ENCODE measurements at places on chromosomes 16 and 17.

GRCh38 chr17:28211811-28212210 is 107.2 kb upstream of the TMEM97 start:
- DNase-seq: no peak

- DNase-seq: no peak
Observed at GRCh38 chr17:72104164-72104862, 16.5 kb upstream of the SOX9 start.

DNA sequence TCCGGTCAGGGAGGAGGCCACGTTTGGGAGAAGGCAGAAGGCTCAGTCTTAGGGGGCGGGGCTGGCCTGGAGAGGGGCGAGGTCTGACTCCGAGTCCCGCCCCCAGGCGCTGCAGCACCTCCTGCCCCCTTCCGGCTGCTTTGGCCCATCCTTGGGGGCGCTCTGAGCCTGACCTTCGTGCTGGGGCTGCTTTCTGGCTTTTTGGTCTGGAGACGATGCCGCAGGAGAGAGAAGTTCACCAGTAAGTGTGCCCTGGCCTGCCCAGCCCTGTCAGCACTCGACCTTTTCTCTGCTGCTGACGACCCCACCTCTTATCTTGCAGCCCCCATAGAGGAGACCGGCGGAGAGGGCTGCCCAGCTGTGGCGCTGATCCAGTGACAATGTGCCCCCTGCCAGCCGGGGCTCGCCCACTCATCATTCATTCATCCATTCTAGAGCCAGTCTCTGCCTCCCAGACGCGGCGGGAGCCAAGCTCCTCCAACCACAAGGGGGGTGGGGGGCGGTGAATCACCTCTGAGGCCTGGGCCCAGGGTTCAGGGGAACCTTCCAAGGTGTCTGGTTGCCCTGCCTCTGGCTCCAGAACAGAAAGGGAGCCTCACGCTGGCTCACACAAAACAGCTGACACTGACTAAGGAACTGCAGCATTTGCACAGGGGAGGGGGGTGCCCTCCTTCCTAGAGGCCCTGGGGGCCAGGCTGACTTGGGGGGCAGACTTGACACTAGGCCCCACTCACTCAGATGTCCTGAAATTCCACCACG is 1.5 kb downstream of the TNFRSF12A start:
- no peak for DNase-seq

DNA sequence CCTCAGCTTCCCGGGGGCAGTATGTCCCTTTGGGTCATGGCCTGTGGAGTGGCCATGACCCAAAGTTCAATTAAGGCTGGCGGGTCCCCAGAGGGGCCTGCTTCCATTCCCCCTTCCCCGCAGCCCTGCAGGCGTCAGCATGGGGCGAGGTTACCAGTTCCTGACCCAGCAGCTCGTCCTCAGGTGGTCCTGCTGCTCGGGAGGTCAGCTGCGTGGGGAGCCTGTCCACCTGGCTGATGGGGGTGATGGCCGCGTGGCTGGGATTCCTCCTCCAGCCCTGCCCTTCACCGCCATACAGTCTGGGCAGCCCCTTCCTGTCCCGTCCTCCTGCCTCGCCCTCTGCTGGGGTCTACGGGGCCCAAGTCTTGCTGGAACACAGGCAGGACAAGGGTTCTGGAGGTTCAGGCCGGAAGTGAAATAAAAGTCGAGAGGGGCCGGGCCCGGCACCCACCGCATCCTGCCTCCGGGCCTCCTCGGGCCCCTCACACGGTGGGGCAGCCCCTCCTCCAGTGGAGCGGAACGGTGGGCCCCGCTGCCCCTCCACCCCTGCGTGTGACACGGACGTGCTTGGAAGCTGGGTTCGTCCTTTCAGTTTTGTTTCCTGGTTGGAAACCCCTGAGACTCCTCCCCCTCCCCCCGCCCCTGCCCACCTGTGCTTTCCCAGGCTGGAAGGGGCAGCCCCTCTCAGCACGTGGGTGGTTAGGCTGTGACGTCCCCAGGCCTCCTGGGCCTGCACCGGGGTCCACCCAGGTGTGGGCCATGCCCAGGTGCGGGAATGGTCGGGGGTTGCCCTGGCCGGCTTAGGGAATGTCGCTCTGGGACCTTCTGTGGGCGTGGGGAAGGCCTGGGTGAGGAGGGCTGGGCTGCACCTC is 6.8 kb downstream of the UBALD2 start:
- no peak for DNase-seq

- peak; percentile 60 for DNase-seq
Observed at GRCh38 chr16:66478733-66479511, 51.8 kb downstream of the BEAN1 start.

DNA sequence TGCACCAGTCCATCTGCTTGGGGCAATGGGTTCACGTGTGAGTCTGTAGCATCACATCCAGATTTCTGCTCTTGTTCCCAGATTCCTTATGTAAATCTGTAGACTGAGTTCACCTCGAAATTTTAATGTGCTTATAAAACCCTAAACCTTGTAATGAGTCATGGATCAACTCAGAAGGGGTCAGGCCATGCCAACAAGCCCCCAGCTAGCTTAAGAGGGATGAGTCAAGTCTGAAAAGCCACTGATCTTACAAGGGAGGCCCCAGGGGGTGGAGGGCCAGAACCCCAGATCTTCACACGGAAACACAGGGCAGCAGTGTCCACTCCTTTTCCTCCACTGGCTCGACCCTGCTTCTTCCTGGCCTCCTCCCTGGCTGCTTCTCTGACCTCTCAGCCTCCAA is 399.1 kb upstream of the CDH5 start:
- DNase-seq: no peak

- no peak for DNase-seq
Observed at GRCh38 chr16:83354015-83354414, 453.8 kb upstream of the HSBP1 start.

DNA sequence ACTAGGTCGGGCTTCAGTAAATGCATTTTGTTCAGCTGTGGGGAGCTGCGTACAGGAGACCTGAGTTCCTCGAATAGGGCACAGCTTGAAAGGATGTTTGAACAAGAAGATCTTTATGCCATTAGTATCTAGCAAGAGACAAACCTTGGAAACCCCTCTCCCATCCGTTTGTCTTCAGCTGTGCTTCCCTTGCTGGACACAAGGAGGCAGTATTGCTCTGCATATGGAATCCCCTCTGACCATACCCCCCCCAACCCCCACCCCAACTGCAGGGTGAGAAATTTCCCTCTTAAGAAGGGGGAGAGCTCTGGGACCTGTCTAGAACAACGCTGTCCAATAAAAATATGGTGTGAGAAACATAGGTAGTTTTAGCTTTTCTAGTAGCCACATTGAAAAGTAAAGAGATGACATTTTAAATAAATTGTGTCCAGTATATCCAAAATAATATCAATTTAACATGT is 1.6 kb downstream of the MRM1 start:
- peak; percentile 85 for DNase-seq

DNA sequence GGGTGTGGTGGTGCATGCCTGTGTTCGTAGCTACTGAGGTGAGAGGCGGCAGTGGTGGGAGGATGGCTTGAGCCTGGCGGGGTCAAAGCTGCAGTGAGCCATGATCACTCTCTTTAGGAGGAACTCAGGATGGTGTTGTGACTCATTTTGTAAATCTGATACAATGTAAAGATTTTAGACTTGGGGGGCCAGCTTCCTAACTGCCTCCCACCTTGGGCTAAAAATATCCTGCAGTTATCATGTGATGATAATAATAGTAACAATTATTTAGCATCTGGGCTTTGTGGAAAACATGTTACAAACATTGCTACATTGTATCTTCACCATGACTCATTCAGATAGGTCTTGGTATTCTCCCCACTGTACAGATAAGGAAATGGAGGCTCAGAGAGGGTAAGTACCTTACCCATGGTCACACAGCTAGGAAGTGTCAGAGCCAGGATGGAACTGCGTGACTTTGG is 7.4 kb downstream of the CTNS start:
- DNase-seq: no peak

DNA sequence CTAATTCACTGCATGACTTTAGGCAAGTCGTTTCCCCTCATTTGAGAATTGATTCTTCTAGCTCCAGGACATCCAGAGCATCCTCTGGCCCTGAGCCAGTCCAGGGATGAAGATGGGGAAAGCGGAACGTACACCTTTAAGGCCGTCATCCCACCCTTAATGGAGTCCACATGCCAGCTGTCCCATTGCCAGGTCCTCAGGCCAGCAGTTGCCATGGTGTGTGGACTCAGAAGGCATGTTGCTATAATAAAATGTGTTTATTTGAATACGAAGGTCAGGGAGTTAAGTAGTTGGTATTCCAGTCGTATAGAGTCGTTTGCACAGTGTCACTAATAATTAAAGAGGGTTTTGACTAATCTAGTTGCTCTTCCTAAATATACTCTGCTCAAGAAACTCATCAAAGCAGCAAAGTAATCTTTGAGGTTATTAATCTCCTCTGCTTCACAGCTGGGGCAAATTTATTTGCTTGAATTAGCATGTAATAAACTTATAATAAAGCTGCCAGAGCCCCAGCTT is 30.4 kb downstream of the CCDC182 start:
- no peak for DNase-seq

Measured in hematopoietic multipotent progenitor cell (in vitro differentiated cells).